Kidney (tissue), 22 donors: ENCODE measurements at places on chromosomes 6 and 20. TPM values are rescaled to one million over a fixed set of nuclear protein-coding genes. Genes with fewer than 3 reads are reported as not detected.

DNA sequence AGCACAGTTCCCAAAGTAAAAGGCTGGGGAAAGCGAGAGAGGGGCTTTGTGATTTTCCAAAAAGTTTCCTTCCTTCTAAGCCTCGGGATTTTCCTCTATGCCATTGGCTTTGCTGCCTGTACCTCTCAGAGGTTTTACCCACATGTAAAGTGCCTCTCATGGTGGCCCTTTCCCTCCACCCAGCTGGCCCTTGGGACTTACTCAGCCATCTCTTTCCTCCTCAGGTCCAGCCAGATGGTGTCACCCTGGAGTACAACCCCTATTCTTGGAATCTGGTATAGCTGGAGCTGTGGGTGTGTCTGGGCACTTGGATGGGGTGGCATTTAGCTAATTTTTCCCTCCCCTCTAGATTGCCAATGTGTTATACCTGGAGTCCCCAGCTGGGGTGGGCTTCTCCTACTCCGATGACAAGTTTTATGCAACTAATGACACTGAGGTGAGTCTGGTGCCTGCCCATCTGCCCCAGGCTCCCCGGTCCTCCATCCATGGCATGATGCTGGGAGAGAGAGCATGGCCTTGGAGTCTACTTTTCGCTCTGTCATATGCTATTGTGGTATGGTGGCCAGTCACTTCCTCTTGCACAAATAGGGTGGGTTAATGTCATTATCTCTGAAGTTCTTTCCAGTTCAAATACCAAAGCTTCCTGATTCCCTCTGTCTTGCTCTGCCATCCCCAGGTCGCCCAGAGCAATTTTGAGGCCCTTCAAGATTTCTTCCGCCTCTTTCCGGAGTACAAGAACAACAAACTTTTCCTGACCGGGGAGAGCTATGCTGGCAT lies 1.1 kb downstream of the CTSA start:
- no peaks in the 10 kb centered on the region for H3K27me3 ChIP-seq
- peak overlapping the region; percentile 4 for H3K4me3 ChIP-seq
- no peak for DNase-seq
- H3K27ac ChIP-seq = peak overlapping the region; percentile 89

- no peaks in the 10 kb centered on the region for H3K4me1 ChIP-seq
- no peak for DNase-seq
- H3K4me3 ChIP-seq = no peak overlapping the region
- H3K36me3 ChIP-seq = no peaks in the 10 kb centered on the region
These were observed 207.2 kb upstream of the KCNQ5 start for GRCh38 chr6:72414657-72415056.

SPATS1 gene
- total RNA-seq = not detected

DNA sequence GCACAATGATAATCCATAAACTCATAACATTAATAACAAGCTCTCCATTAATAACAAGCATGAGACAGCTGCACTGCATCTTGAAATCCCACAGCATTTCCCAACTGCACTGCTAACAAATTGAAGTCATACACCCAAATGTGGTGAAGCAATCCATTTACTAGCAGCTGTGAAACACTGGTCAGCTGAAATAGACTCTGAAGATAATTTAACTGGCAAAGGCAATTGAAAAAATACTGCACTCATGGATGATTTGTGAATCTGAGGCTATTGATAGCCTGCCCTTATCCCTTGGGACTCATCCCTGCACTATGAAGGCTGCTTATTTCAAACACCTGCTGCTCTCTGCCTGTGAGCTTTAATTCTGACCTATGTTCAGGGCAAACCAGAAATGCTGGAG lies 49.1 kb upstream of the PLCB1 start:
- no peak overlapping the region for H3K27ac ChIP-seq
- no peak for DNase-seq
- H3K36me3 ChIP-seq = no peaks in the 10 kb centered on the region
- H3K27me3 ChIP-seq = no peaks in the 10 kb centered on the region
- no peak overlapping the region for H3K4me3 ChIP-seq

DNA sequence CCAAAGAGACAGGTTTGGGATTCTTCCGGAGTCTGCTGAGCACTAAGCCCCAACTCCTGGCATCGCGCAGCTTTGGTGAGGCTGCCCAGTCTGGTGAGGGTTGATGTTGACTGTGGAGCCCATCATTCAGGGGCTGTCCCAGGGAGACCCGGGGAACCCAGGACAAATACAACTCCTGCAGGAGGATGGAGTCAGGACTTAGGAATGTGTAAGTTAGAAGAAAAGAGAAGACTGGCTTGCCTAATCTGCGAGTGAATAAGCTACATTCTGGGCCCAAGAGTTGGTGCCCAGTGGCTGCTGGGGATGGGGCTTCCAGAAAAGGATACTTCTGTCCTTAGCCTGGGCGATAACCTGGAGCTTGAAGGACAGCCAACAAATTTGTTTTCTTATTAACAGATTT lies 47.9 kb downstream of the STK35 start:
- no peak overlapping the region for H3K27ac ChIP-seq
- H3K4me3 ChIP-seq = no peak overlapping the region
- DNase-seq = no peak
- H3K27me3 ChIP-seq = no peaks in the 10 kb centered on the region
- H3K4me1 ChIP-seq = peaks cover 12% of the 10 kb centered on the region

- H3K27ac ChIP-seq = no peak overlapping the region
- H3K4me1 ChIP-seq = no peaks in the 10 kb centered on the region
- H3K36me3 ChIP-seq = no peaks in the 10 kb centered on the region
- no peak for DNase-seq
These were observed 193.4 kb downstream of the BACH2 start for GRCh38 chr6:90103056-90103800.

GRCh38 chr6:27505209-27506027 lies 32.5 kb upstream of the ZNF184 start:
- H3K36me3 ChIP-seq = no peaks in the 10 kb centered on the region
- H3K27ac ChIP-seq = no peak overlapping the region
- H3K27me3 ChIP-seq = peaks cover 30% of the 10 kb centered on the region
- DNase-seq = no peak
- H3K4me3 ChIP-seq = no peak overlapping the region

- H3K27ac ChIP-seq = no peak overlapping the region
- peaks cover 10% of the 10 kb centered on the region for H3K4me1 ChIP-seq
- no peak for DNase-seq
- no peaks in the 10 kb centered on the region for H3K27me3 ChIP-seq
These were observed 2.3 kb downstream of the LRP11 start for GRCh38 chr6:149861603-149862423.

SLC24A3 gene
- total RNA-seq = 5.2 TPM

CD93 gene
- 104 TPM for total RNA-seq

DNA sequence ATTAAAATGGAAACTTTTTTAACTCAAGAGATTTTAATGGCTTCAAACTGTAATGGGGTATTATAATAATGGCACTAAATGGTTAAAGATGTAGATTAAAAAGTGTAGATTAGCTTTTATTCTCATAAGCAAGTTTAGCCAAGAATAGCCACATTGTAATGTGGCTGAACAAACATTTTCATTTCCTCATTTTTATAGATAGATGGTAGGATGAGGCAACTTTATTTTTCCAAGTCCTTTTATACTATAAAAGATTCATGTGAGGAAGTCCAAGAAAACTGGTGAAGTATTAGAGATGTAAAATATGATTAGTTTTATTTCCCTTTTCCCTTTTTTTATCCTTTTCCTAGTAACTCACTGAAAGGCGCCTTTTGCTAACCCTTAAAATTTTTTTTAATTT lies 88.8 kb downstream of the ATRN start:
- no peak overlapping the region for H3K4me3 ChIP-seq
- H3K36me3 ChIP-seq = no peaks in the 10 kb centered on the region
- no peaks in the 10 kb centered on the region for H3K27me3 ChIP-seq
- no peak for DNase-seq

- no peaks in the 10 kb centered on the region for H3K27me3 ChIP-seq
- DNase-seq = no peak
- no peak overlapping the region for H3K27ac ChIP-seq
- no peaks in the 10 kb centered on the region for H3K4me1 ChIP-seq
These were observed 9.5 kb downstream of the PXDC1 start for GRCh38 chr6:3742076-3742425.

MACROD2 gene
- 10.0 TPM for total RNA-seq

SIRPD gene
- 0.35 TPM for total RNA-seq

- no peaks in the 10 kb centered on the region for H3K27me3 ChIP-seq
- H3K4me1 ChIP-seq = no peaks in the 10 kb centered on the region
- no peak overlapping the region for H3K4me3 ChIP-seq
- DNase-seq = no peak
- H3K36me3 ChIP-seq = no peaks in the 10 kb centered on the region
These were observed 68.0 kb downstream of the AIG1 start for GRCh38 chr6:143128681-143129015.

DNA sequence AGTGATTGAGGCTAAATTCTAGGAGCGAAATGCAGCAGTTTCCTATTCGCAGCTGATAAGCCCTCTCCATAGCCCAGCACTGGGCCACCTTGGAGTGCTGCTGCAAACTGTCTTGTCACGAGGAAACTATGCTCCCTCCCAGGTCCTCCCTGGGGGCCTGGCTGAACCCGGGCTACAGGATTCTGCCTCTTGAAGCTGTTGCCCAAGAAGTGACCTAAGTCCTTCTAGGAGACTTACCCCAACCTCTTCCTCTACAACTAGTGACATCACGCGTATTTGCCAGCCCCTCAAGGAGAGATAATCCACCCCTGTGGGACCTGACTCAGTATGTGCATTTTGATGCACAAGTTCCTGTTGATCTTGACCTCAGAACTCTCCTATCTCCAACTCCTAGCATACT lies 26.5 kb upstream of the ZFAND3 start:
- no peak overlapping the region for H3K4me3 ChIP-seq
- H3K27me3 ChIP-seq = no peaks in the 10 kb centered on the region
- H3K36me3 ChIP-seq = no peaks in the 10 kb centered on the region
- no peaks in the 10 kb centered on the region for H3K4me1 ChIP-seq
- H3K27ac ChIP-seq = no peak overlapping the region
